ENCODE measurements at places on chromosomes 13 and 19.

DNA sequence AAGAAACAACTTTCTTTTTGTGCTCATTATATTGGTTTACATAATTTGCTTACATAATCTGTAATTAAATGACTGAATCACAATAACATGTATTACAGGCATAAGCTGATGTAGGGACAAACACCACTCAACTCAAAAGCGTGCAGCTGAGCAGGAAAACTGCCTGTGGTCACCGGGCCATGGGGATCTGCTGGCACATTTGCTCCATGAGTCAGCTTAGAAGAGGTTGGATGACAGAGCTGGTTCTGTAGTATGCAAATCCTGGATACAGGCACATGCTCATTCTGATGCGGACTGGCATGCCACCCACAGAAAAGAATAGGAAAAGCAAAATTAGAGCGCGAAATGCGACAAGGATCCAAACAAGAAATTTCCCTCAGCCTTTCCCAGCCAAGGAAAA, 128.6 kb downstream of the USP12 start:
- no peaks in the 10 kb centered on the region for H3K27me3 ChIP-seq
- no peak overlapping the region for H3K4me3 ChIP-seq
- H3K4me1 ChIP-seq = peaks cover 1% of the 10 kb centered on the region
- H3K36me3 ChIP-seq = no peaks in the 10 kb centered on the region
- no peak for DNase-seq

- H3K27me3 ChIP-seq = no peaks in the 10 kb centered on the region
- no peak overlapping the region for H3K4me3 ChIP-seq
- no peaks in the 10 kb centered on the region for H3K4me1 ChIP-seq
- no peaks in the 10 kb centered on the region for H3K36me3 ChIP-seq
- no peak for DNase-seq
Observed at GRCh38 chr19:46892252-46893179, 31.7 kb downstream of the ARHGAP35 start.

- H3K36me3 ChIP-seq = no peaks in the 10 kb centered on the region
- peaks cover 12% of the 10 kb centered on the region for H3K4me1 ChIP-seq
- no peak overlapping the region for H3K27ac ChIP-seq
- no peak for DNase-seq
Observed at GRCh38 chr19:51296336-51297093, 14.9 kb upstream of the IGLON5 start.

- H3K27ac ChIP-seq = no peak overlapping the region
- DNase-seq = no peak
- H3K36me3 ChIP-seq = peaks cover 20% of the 10 kb centered on the region
Observed at GRCh38 chr19:10362259-10362658, 18.1 kb downstream of the TYK2 start.

GRCh38 chr19:49364083-49364737, 533 bp downstream of the DKKL1 start:
- H3K27ac ChIP-seq = no peak overlapping the region
- H3K27me3 ChIP-seq = no peaks in the 10 kb centered on the region
- peaks cover 3% of the 10 kb centered on the region for H3K4me1 ChIP-seq
- H3K36me3 ChIP-seq = peaks cover 4% of the 10 kb centered on the region

- H3K27me3 ChIP-seq = no peaks in the 10 kb centered on the region
- no peak overlapping the region for H3K4me3 ChIP-seq
- H3K4me1 ChIP-seq = no peaks in the 10 kb centered on the region
- no peak overlapping the region for H3K27ac ChIP-seq
Observed at GRCh38 chr19:14412324-14412995, 6.7 kb downstream of the DDX39A start.

DNA sequence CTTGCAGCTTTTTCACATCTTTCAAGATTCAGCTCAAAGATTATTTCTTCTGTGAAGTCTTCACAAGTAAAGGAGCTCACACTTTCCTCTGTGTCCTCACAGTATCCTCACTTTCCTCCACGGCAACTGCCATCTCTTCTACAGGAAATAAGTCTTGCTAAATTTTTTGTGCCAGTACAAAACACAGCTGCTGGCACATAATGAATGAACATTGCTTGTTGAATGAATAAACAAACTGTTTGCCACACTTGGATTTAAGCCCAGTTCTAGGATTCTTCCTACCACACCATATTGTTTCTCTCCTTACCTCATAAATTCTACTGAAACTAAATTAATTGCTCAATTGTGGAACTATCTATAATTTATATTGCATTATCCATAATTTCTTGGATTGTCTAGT, 59.5 kb downstream of the RAP2A start:
- no peak for DNase-seq
- H3K27ac ChIP-seq = no peak overlapping the region
- H3K4me3 ChIP-seq = no peak overlapping the region
- no peaks in the 10 kb centered on the region for H3K4me1 ChIP-seq

- H3K27me3 ChIP-seq = no peaks in the 10 kb centered on the region
- DNase-seq = no peak
- H3K4me1 ChIP-seq = no peaks in the 10 kb centered on the region
- H3K4me3 ChIP-seq = no peak overlapping the region
Observed at GRCh38 chr13:90246687-90247345, 1100.7 kb upstream of the MIR17HG start.

DNA sequence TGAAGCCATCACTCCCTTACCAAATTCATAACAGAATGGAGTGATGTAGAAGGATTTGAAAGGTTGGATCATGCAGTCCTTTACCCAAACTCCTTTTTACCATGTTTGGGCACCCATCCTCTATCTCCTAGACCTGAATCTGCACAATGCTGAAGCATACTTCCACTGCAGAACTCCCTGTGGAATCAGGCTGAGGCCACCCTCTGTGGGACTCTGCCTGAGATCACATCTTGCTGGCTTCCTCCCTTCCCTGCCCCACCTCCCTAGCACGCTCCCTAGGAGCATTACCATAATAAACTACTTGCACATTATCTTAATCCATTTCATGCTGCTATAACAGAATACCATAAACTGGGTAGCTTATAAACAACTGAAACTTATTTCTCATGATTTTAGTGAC, 68.4 kb upstream of the VSTM2B start:
- H3K27me3 ChIP-seq = no peaks in the 10 kb centered on the region
- no peaks in the 10 kb centered on the region for H3K36me3 ChIP-seq
- no peaks in the 10 kb centered on the region for H3K4me1 ChIP-seq
- no peak overlapping the region for H3K27ac ChIP-seq

GRCh38 chr13:103961129-103961528, 894.9 kb upstream of the SLC10A2 start:
- H3K27me3 ChIP-seq = no peaks in the 10 kb centered on the region
- no peak overlapping the region for H3K4me3 ChIP-seq
- no peaks in the 10 kb centered on the region for H3K36me3 ChIP-seq

GRCh38 chr19:56403261-56403660, 871 bp upstream of the ZNF583 start:
- no peak for DNase-seq
- no peaks in the 10 kb centered on the region for H3K27me3 ChIP-seq
- H3K27ac ChIP-seq = no peak overlapping the region
- peak overlapping the region; percentile 68 for H3K4me3 ChIP-seq
- peaks cover 2% of the 10 kb centered on the region for H3K4me1 ChIP-seq
- H3K36me3 ChIP-seq = no peaks in the 10 kb centered on the region

DNA sequence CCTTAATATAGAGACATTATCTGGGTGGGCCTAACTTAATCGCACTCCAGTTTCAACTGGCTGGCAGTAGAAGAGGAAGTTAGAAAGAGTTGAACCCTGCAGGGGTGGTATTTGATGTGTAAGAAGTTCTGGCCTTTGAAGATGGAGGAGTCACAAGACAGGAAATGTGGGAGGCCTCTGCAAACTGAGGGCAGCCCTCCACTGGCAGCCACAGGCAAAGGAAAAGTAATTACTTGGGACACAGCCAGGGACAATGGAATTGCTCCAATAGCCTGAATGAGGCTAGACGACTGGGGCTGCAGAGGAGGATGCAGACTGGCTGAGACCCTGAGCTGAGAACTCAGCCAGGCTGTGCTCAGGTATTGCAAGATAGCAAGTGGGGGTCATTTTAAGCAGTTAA, 703.3 kb upstream of the ARGLU1 start:
- no peaks in the 10 kb centered on the region for H3K4me1 ChIP-seq
- DNase-seq = peak; percentile 33
- H3K27ac ChIP-seq = no peak overlapping the region
- H3K4me3 ChIP-seq = no peak overlapping the region
- no peaks in the 10 kb centered on the region for H3K36me3 ChIP-seq
- H3K27me3 ChIP-seq = no peaks in the 10 kb centered on the region

DNA sequence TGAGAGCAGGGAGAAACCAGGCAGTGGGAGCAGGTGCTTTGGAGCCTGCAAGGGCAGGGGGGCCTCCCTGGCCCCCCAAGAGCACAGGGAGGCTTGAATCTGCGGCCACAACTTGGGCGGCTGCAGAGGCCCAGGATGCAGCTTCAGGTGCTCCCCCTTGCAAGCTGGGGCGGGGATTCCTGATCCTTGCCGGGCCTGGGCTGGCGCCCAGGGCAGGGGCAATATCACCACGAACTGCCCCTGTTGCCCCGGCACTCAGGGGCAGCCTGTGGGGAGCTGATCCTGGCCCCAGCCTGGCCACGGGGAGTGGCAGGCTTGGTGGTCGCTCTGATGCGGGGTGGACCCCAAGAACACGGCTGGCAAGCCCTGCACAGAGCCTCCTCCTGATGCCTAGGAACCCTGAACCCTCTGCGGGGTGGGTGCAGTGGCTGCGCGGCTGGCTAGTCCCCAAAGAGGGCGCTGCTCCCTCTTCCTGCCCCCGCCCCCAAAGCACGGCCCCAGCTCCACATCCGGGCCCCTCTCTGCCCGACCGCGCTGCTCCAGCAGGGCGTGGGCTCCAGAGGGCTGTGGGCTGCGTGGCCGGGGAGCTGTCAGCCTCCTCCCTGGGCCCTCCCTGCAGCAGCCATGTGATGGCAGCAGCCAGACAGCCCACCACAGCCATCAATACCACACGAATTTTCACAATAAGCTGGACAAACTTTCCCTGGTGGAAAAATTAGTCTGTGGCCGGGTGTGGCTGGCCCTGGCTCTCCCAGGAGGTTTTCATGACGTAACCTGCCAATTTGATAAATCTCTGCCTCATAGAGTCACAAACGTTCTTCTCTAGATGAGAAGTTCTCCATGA, 21.0 kb downstream of the TNFSF9 start:
- H3K4me1 ChIP-seq = peaks cover 5% of the 10 kb centered on the region
- no peaks in the 10 kb centered on the region for H3K27me3 ChIP-seq
- H3K27ac ChIP-seq = no peak overlapping the region
- no peak for DNase-seq
- no peak overlapping the region for H3K4me3 ChIP-seq
